ENCODE measurements at places on chromosomes 2 and 18. TPM values are rescaled to one million over a fixed set of nuclear protein-coding genes. Genes with fewer than 3 reads are reported as not detected.

DNA sequence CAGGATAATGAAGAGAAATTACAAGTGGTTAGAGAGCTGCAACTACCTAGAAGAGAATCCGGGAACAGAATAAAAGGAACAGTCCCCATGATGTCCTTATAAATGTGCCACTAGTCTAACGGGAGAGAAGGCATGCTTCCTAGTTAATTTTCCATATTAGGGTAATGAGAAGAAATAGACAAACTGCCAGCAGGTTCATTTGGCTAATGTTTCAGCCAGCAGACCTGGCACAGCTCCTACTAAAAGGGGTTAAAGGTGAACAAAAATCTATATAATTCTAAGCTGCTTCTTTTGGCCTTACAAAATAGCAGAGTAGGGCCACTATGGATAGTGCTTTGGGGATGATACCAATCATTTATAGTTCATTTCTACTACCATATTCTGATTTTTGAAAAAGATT, 845.3 kb upstream of the GCFC2 start:
- no peaks in the 10 kb centered on the region for H3K27me3 ChIP-seq
- H3K36me3 ChIP-seq: no peaks in the 10 kb centered on the region
- DNase-seq: no peak
- no peak overlapping the region for H3K4me3 ChIP-seq
- H3K4me1 ChIP-seq: no peaks in the 10 kb centered on the region
- no peak overlapping the region for H3K27ac ChIP-seq

GRCh38 chr18:34131006-34131405, 93.7 kb downstream of the NOL4 start:
- DNase-seq: no peak
- H3K27ac ChIP-seq: no peak overlapping the region
- H3K4me3 ChIP-seq: no peak overlapping the region

DNA sequence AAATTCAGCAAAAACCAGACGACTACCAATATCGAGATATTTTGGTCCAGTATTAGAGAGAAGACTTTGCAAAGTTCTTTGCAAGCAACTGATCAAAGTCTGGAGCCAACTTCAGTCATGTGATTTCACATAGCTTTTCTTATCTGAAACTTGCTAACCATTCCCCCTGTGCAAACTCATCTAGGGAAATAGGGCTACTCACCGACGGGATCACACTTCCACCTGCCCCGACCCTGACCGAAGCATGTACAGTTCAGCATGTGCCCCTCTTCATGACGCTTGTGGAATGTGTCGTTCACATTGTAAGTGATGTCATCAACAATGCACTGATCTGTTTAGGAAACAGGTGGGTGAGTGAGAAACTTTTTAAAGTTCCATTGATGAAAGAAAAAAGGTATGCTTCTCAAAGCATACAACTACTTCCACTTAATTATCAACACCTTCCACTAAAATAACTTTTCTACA, 15.4 kb downstream of the FN1 start:
- H3K36me3 ChIP-seq: peaks cover 10% of the 10 kb centered on the region
- peaks cover 91% of the 10 kb centered on the region for H3K4me1 ChIP-seq
- no peaks in the 10 kb centered on the region for H3K27me3 ChIP-seq
- DNase-seq: peak; percentile 84

DNA sequence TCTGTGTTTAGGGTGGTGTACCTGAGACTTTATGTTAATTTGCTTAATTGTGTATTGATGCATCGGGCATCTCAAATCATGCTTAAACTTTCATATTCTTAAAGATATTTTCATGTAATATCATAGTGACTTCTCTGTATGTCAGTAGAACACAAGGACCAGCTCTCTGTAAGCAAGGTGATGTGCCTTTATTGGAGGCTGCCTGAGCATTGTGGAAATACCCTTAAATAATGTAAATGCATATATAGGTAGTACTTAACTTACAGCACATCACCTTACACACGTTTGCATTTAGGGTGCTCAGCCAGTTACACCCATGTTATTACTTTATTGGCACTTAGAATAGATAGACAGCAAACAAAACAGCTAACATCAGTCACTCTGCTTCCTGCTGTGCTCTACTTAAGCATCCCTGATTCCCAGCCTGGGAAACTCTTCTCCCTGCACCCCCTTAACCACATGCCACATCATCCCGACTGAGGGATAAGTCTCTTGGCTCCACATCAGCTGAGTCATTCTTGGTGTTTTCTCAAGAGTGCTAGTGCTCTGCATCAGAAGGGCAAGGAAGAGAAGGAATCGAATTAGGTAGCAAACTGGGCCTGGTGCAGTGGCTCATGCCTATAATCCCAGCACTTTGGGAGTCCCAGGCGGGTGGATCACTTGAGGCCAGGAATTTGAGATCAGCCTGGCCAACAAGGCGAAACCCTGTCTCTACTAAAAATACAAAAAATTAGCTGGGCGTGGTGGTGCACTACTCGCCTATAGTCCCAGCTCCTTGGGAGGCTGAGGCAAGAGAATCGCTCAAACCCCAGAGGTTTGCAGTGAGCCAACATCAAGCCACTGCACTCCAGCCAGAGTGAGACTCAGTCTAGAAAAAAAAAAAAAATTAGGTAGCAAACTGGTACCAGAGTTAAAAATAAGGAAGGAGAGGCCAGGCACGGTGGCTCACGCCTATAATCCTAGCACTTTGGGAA, 108.7 kb downstream of the MAP3K20 start:
- no peaks in the 10 kb centered on the region for H3K27me3 ChIP-seq
- no peak for DNase-seq
- no peak overlapping the region for H3K4me3 ChIP-seq

- peaks cover 44% of the 10 kb centered on the region for H3K4me1 ChIP-seq
- no peak for DNase-seq
- no peaks in the 10 kb centered on the region for H3K27me3 ChIP-seq
- no peak overlapping the region for H3K27ac ChIP-seq
Measured at GRCh38 chr2:118611691-118612090, 235.8 kb downstream of the EN1 start.

DNA sequence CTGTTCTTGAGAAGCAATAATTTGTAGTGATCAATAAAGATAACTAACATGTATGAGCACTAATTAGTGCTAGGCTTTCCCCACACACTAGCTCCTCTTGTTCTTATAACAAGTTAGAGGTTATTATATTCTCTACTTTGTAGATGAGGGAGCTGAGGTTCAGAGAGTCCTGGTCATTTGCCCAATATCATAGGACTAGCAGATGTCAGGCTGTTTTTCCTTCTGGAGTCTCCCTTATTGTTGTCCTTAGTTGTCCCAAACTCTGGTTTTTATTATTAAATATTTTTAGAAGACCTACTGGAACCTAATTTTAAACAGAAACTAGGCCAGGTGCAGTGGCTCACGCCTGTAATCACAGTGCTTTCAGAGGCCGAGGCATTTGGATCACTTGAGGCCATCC, 16.5 kb upstream of the TTC39C start:
- H3K27me3 ChIP-seq: no peaks in the 10 kb centered on the region
- H3K36me3 ChIP-seq: no peaks in the 10 kb centered on the region
- no peaks in the 10 kb centered on the region for H3K4me1 ChIP-seq
- DNase-seq: no peak
- no peak overlapping the region for H3K4me3 ChIP-seq

GRCh38 chr18:63736876-63737275, 34.1 kb downstream of the SERPINB11 start:
- no peaks in the 10 kb centered on the region for H3K36me3 ChIP-seq
- no peaks in the 10 kb centered on the region for H3K27me3 ChIP-seq
- no peak for DNase-seq
- H3K4me1 ChIP-seq: no peaks in the 10 kb centered on the region
- H3K27ac ChIP-seq: no peak overlapping the region
- no peak overlapping the region for H3K4me3 ChIP-seq

DNA sequence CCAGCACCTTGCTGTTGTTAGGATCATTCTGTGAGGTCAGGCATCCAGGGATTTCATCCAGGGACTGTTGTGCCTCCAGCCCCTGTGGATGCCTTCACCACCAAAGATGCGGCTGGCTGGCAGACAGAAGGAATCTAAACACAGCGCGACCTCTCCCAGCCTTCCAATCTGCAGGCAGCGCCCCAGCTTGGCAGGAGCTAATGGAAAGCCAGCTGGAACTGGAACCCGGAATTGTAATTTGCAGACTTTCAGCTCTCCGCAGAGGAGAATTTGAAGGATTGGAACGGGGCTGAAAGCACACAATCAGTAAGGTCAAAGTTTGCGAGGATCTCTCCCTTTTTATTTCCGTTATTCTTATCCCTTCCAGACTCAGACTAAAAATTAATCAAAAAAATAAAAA, 127.8 kb downstream of the TRIB2 start:
- no peak overlapping the region for H3K27ac ChIP-seq
- no peak for DNase-seq
- H3K4me1 ChIP-seq: no peaks in the 10 kb centered on the region
- no peak overlapping the region for H3K4me3 ChIP-seq
- H3K27me3 ChIP-seq: no peaks in the 10 kb centered on the region

Gene ELOA2
- not detected for total RNA-seq

- H3K4me3 ChIP-seq: peak overlapping the region; percentile 69
- H3K27ac ChIP-seq: peak overlapping the region; percentile 75
- no peaks in the 10 kb centered on the region for H3K36me3 ChIP-seq
- H3K4me1 ChIP-seq: peaks cover 7% of the 10 kb centered on the region
- DNase-seq: no peak
Measured at GRCh38 chr2:8684540-8684877, 2.7 kb downstream of the ID2 start.

GRCh38 chr18:58269931-58270330, 225.9 kb downstream of the NEDD4L start:
- peak overlapping the region; percentile 60 for H3K27ac ChIP-seq
- no peak for DNase-seq

- no peaks in the 10 kb centered on the region for H3K4me1 ChIP-seq
- H3K4me3 ChIP-seq: no peak overlapping the region
- no peak overlapping the region for H3K27ac ChIP-seq
- no peaks in the 10 kb centered on the region for H3K36me3 ChIP-seq
Measured at GRCh38 chr2:233852056-233852455, 2.3 kb downstream of the HJURP start.

GRCh38 chr2:132860220-132860619, 190.2 kb upstream of the LYPD1 start:
- no peaks in the 10 kb centered on the region for H3K4me1 ChIP-seq
- H3K4me3 ChIP-seq: no peak overlapping the region
- H3K27ac ChIP-seq: no peak overlapping the region
- H3K36me3 ChIP-seq: no peaks in the 10 kb centered on the region
- no peaks in the 10 kb centered on the region for H3K27me3 ChIP-seq

- no peak overlapping the region for H3K4me3 ChIP-seq
- no peak overlapping the region for H3K27ac ChIP-seq
- peaks cover 20% of the 10 kb centered on the region for H3K4me1 ChIP-seq
- no peak for DNase-seq
Measured at GRCh38 chr18:74509856-74510769, 13.9 kb downstream of the CNDP2 start.

Gene REG3G
- total RNA-seq: not detected

DNA sequence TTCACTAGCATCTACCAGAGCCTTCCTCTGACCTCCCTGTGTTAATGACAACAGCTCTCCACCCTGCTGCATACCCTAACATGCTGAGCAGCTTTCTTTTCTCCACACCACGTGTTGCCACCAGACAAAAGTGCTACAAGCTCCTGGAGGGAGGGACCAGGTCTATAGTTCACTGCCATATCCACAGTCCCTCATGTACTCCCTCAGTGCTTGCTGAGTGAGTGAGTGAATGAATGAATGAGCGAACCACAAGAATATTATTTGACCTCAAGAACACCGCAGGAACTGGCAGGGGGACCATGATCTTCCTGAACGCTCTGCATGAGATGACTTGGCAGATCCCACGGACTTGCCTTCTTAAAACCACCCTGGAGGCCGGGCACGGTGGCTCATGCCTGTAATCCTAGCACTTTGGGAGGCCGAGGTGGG, 47.4 kb upstream of the CAB39 start:
- H3K36me3 ChIP-seq: no peaks in the 10 kb centered on the region
- H3K4me3 ChIP-seq: no peak overlapping the region
- H3K27me3 ChIP-seq: no peaks in the 10 kb centered on the region
- no peak for DNase-seq
- no peaks in the 10 kb centered on the region for H3K4me1 ChIP-seq

Gene LIPG
- 87.5 TPM for total RNA-seq

Gene INO80B
- 25.2 TPM for total RNA-seq

GRCh38 chr2:26179446-26179913, 6.6 kb downstream of the GAREM2 start:
- H3K36me3 ChIP-seq: peaks cover 2% of the 10 kb centered on the region
- H3K4me1 ChIP-seq: peaks cover 6% of the 10 kb centered on the region
- H3K4me3 ChIP-seq: no peak overlapping the region

Gene DYSF
- total RNA-seq: 1.7 TPM

DNA sequence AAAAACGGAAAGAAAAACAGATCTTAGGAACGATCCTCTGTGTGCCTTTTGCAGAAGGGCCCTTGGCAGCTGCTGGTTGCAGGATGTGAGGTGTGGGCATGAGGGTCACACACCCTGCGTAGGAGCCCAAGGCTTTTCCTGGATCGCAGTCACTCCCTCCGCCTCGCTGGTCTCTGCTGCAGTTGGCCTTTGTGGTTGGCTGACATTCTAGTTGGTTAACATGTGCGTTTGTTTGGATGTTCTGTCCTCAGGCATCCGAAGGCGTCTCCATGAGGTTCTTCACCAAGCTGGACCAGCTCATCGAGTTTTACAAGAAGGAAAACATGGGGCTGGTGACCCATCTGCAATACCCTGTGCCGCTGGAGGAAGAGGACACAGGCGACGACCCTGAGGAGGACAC, 61.7 kb downstream of the INPP5D start:
- H3K36me3 ChIP-seq: no peaks in the 10 kb centered on the region
- no peak overlapping the region for H3K4me3 ChIP-seq
- no peaks in the 10 kb centered on the region for H3K27me3 ChIP-seq
- no peaks in the 10 kb centered on the region for H3K4me1 ChIP-seq

DNA sequence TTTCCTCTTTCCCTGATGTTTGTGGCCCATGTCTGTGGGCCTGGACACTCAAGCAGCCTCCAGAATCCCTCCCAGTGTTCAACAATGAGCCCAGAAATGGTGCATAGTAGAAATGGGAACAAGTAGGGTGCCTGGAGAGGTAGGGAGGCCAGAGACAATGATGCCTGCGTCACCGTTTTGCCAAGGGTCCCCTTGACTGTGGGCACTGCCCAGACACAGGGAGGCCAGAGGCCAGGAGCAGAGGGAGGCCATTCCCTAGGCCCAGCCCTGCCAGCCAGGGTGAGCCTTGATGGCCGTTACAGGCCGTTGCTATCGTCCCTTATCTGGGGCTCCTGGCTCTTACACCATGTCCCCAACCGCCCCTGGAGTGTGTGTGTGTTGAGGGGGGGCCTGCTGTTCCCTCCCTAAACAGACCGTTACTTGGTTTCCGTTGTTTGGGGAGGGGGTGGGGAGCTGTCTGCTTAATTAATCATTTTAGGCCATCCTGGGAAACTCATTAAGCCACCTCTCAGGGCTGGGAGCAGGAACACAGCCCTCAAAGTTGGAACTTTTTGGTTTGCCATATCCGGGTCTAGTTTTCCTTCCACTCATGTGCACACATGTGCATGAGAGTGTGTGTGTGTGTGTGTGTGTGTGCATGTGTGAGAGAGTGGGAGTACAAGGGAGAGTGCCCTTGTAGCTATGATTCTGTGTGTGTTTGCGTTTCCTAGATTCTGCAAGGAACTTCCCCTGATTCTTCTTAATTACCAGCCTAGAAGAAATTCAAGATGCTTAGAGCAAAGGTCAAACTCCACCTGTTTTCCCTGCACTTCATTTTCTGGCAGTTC, 135.2 kb upstream of the HAAO start:
- H3K27ac ChIP-seq: peak overlapping the region; percentile 76
- peak; percentile 32 for DNase-seq
- H3K36me3 ChIP-seq: no peaks in the 10 kb centered on the region
